ENCODE measurements at places on chromosomes 5 and 9.

DNA sequence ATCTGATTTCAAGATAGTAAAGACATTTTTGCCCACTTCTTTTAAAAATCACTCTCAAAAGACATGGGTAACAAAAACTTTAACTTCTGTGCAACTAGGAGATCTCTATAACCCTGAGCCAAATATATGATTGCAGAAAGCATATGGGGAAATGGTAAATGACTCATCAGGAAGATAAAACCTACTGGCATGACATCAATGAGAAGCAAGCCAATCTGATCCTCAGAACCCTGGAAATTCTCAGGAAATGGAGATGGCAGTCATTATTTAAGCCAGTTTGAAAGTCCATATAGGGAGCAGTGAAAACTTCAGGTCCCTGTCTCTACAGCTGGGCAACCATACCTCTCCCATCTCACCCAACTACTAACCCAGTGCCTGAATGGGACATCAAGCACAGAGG, 249.7 kb upstream of the NREP start:
- DNase-seq, result no peak

- DNase-seq, result no peak
Observed at GRCh38 chr5:52886206-52886605, 98.5 kb downstream of the ITGA1 start.

- DNase-seq, result no peak
Observed at GRCh38 chr5:3301306-3301705, 294.3 kb upstream of the IRX1 start.

GRCh38 chr9:110599468-110599867, 19.9 kb upstream of the SVEP1 start:
- no peak for DNase-seq

- no peak for DNase-seq
Observed at GRCh38 chr9:20280330-20280729, 342.0 kb downstream of the MLLT3 start.

GRCh38 chr5:39368116-39368515, 3.8 kb upstream of the C9 start:
- DNase-seq, result no peak

DNA sequence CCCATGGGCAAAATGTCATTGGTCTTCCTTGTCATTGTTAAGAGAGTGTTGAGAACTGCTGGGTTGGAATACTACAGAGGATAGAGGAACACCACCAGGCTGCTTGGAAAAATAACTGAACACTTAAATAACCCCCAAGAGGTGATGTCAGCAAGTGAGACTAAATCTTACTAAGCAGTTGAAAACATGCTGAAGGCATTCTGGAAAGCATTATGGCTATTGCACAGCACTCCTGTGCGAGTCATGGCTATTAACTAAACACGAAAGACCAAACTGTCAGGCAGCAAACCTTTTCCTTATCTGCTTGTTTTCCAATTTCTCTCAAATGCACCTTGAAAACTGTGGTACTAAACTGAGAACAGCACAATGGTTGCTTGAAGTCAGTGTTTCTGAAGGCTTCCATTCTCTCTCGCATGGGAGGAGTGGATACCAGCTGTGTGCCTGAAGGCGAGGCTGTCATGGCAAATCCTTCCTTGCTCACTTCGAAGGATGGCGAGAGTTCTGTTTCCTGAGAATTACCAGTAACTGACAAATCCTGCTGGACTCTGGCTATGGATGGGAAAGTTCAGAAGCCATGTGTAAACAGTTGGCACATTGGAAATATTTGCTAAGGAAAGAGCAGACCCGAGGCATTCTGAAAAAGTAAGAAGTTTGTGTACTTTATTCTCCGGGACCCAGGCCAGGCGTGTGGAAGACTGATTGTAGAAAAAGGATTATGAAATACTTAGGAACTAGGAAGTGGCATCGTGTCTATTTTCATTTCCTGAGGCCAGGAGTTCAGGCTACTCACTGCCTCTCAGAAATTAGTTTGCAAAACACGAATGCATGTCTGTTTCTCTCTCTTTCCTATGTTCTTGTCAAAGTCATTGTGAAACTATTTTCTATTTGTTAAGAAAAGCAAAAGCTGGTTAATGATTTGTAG, 182.1 kb downstream of the DMRT2 start:
- DNase-seq, result no peak

DNA sequence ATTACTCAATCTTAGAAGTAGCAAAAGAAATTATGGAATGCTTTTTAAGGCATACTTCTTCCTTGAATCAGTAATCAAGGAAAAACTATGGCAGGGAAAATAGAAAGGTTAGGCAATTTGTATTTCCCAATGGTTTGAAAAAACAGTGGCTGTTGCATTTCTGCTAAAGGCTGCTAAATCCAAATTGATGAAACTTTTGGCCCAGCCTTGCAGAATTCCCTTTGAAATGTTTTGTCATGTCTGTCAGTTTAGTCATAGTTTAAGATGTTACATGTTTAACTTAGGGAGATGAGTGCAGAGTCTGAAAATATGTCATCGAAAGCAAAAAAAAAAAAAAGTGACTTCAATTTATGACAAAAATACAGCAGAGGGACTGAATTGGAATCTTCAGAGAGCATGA, 878.9 kb upstream of the WWC1 start:
- DNase-seq, result no peak

DNA sequence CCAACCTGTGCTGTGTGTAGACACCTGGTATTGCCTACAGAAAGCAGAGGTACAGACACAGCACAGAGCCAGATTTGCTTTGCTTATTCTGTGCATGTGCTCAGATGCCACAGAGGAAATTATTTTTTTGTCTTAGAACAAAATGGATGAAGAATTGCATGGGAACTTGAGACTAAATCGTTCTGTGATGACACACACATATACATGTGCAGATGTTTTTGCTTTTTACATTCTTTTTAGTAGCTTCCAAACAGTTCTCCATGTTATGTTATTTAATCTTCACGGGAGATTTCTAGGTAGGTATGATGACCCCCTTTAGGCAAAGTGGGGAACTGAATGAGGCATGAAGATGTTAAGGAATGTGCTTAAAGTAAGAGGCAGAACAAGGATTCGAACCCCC, 221.5 kb upstream of the PANK3 start:
- no peak for DNase-seq

GRCh38 chr9:114087721-114088120, 9.6 kb upstream of the AMBP start:
- no peak for DNase-seq

- DNase-seq, result no peak
Observed at GRCh38 chr5:156888520-156888919, 38.4 kb downstream of the PPP1R2B start.

DNA sequence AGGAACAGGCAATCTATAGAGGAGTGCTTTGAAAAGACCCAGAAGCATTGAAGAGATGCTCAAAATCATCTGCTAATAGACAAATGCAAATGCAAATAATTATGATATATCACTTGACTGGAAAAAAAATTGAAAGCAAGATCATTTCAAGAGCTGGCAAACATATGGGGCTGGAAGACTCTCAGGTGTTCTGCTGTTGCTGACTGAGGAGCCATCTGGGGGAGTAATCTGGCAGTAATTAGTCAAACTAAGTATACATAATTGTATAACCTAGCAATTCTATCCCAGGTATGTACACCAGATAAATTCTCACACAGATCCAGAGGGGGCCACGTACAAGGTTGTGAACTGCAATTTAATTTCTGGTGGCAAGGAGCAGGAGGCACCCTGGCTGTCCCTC, 4.6 kb upstream of the HMHB1 start:
- no peak for DNase-seq

- DNase-seq, result no peak
Observed at GRCh38 chr9:105069696-105070095, 141.7 kb upstream of the ABCA1 start.

GRCh38 chr9:120569556-120569955, 10.4 kb downstream of the CDK5RAP2 start:
- no peak for DNase-seq

DNA sequence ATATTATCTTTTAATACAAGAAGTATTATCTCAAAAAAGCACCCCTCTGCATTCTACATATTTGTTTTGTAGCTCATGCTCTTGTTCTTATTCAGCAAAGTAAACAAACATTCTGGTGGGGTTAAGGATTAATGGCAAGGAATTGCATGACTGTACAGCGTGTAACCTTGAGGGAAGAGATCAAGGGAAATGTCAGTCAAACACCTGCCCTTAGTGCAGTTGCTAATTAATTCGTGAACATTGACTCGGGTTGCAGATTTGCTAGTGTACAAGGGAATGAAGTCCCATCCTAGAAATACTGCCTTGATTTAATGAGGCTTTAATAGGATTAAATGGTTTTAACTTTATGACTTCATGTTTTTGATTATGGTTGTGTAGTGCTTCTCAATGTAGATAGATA, 1758.1 kb downstream of the MAT2B start:
- no peak for DNase-seq

DNA sequence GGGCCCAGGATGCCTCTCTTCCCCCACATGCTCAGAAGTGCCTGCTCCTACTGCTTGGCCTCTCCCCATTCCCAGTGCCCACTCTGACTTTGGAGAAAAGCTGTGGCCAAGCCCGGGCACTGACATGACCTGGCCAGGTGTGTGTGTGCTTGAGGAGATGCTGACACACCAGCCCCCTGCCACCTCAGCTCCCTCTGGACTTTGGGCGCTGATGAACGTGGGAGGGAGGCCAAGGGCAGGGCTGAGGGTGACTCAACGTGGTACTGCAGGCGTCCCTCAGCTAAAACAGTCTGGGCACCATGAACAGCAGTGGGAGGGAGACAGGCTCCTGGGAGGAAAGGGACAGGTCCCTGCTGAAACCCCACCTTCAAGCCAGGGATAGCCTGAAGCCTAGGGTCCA, 3.9 kb downstream of the TRIM36 start:
- DNase-seq, result no peak

- no peak for DNase-seq
Observed at GRCh38 chr5:92180391-92180790, 797.3 kb upstream of the ARRDC3 start.

DNA sequence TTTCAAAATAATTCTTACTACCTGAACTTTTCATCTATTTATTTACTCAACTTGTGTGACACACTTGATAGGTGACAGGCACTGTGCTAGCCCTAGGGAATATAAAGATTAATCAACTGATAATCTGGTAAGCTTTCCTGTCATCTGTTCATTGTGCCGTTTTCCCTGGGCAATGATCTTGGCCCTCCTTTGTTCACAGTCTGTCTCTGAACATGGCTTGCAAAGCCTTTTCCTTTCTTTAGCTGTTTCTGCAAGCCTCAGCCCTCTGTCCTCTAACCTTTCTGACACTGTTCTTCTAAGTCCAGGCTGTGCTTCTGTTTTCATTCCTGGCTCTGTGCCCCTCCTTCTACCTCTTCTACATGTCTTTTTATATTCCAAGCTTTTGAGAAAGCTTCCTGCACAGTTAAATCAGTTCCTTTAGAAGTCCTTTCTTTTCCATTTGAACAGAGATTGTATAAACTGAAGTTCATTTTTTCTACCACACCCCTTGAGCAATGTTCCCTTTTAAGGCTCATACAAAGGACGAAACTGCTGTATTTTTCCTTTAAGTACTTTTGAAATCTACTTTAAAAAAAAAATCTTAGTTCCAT, 803.0 kb upstream of the ZNF608 start:
- no peak for DNase-seq

DNA sequence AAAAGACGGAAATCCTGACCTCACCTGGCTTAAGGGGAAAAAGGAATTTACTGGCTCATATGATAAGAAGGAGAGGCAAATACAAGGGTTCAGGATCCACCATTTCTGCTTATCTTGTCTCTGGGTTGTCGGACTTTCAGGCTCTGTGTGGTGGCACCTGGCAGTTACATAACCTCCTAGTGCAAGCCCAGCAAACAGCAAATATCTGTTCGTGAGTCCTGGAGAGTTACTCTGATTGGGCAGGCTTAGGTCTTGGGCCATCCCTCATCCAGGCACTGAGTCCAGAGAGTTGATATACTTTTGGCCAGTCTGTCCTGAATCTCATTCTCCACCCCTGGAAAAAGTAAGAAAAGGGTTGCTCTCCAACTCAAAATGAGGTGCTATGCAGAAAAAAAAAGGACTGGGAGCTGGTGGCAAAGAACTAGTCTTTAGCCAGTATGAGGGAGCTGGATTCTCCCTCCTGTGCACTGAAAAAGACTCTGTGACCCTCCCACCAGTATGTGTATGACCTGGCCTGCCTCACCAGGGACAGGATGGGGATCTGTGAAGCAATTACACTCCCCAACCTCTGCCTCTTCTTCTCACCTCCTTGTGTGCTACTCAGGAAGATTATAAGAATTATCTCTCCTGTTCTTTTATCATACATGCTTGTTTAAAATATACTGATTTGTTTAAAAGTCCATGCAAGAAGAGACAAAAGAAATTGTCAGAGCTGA, 282.9 kb downstream of the ARHGAP26 start:
- no peak for DNase-seq

- no peak for DNase-seq
Observed at GRCh38 chr5:179766726-179767455, 26.9 kb upstream of the LTC4S start.

DNA sequence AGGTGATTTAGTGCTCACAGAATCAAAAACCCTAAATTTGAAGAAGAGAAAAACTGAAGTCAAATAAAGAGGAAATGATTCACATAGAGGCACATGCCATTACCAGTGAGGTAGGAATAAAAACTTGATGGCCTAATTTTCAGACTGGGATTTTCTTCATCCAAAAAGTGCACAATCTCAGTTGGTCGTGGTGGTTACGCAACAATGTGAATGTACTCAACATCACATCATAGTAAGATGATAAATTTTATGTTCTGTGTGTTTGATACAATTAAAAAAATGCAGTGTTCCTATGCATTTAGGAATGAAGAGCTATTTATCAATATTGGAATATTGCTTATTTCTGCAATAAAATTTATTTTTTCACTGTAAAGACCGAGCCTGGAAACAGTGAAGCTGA, 60.7 kb downstream of the SV2C start:
- no peak for DNase-seq

DNA sequence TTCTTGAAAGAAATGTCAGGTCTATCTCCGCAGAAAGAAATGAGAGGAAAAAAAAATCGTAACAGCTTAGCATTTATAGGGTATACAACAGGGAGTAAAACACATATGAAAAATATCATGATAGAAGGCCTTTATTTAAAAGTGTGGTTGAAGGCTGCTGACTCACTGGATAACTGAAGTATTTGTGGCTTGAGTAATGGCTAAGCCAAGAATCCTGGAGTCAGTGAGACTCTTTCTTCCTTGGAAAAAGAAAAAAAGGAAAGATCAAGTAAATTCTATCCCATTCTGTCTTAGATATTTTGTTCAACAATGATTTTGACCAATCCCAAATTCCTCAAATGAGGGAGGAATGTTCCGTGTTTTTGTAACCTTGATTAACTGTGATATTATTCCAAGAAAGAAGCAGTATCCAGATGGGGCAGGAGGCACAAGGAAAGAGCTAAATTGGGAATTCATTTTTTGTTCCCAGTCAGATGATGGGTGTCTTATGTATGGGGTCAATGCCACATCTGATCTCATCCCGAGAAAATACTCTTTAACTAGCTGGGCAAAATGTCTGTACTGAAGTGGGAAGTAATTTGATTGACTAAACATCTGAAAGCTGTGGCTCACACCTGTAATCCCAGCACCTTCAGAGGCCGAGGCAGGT, 64.3 kb upstream of the MYO10 start:
- no peak for DNase-seq

DNA sequence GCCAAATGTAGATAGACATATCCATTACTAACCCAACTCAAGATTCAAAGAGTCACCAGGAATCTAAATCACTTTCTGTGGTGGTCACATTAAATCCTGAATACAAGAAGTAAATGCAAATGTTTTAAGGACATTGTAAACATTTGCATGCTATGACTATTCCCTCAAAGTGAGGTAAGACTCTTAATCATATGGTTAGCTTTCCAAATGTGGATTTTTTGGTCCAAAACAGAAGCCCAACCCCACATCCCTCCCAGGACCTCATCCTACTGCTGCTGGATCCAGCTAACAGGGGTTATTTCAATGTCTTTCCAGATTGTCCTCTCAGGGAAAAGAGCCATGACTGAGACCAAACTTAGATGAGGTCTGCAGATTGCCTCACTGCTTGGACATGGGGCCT, 228.1 kb upstream of the PANK3 start:
- no peak for DNase-seq
